Neural progenitor cell (in vitro differentiated cells): ENCODE measurements at places on chromosomes 2 and 18. TPM values are rescaled to one million over a fixed set of nuclear protein-coding genes. Genes with fewer than 3 reads are reported as not detected.

DNA sequence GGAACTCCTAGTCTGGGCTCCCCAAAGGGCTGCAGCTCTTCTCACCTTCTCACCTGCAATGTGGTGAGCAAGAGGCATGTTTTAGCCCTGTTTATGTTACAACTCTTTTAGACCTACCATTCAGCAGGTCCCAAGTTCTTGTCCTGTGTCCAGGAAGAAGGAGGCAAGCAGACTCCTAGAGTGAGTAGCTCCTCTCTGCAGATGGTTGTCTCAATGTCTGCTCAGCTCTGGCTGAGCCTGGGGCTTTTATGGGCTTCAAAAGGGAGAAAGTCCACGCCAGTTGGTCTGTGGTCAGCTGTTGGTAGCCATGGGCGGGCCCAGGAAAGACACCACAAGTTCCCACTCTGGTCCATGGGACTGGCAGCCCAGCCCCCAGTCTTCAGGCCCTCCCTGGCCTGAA lies 148.1 kb upstream of the HS6ST1 start:
- peak; percentile 0 for DNase-seq

GRCh38 chr2:174957050-174957449 lies 48.1 kb downstream of the CHN1 start:
- DNase-seq: no peak

- peak; percentile 39 for DNase-seq
Measured at GRCh38 chr2:159617100-159617499, 752 bp upstream of the BAZ2B start.

- DNase-seq: no peak
Measured at GRCh38 chr2:29307519-29307918, 192.3 kb downstream of the CLIP4 start.

- peak; percentile 40 for DNase-seq
Measured at GRCh38 chr2:28356095-28356911, 36.4 kb upstream of the FOSL2 start.

Gene RBBP8
- total RNA-seq: 50.5 and 64.8 TPM in 2 replicates

Gene ALK
- 0.06 TPM in 1 of 2 replicates, not detected in the other for total RNA-seq
